ENCODE measurements at places on chromosomes 4 and X.
A peak's percentile ranks its signal among the peaks of the same experiment; 100 is the strongest.

- no peak for DNase-seq
Measured at GRCh38 chr4:169250796-169251195, 20.0 kb downstream of the SH3RF1 start.

DNA sequence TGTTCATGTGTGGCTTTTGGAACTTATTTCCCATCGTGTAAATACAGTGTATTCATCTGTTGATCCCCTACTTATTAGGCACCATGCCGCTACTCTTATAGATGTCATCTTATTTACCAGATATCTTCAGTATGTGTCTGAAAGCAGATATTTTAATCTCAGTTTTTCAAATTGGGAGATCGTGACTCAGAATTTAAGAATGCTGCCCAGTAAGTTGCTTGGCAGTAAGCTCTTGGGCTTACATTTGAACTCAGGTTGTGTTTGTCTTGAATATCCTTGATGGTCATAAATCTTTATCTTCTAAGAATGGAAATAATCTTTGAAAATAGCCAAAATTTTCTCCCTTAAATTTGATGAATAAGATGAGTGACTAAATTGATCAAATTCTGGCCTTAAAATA lies 45.9 kb upstream of the RPA4 start:
- DNase-seq = no peak

DNA sequence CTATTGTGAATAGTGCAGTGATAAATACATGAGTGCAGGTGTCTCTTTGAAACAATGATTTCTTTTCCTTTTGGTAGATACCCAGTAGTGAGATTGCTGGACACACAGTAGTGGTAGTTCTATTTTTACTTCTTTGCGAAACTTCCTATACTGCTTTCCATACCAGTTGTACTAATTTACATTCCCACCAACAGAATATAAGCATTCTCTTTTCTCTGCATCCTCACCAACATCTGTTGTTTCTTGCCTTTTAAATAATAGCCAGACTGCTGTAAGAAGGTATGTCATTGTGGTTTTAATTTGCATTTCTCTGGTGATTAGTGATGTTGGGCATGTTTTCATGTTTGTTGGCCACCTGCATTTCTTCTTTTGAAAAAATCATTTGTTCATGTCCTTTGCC lies 105.9 kb downstream of the COL4A6 start:
- DNase-seq = no peak

DNA sequence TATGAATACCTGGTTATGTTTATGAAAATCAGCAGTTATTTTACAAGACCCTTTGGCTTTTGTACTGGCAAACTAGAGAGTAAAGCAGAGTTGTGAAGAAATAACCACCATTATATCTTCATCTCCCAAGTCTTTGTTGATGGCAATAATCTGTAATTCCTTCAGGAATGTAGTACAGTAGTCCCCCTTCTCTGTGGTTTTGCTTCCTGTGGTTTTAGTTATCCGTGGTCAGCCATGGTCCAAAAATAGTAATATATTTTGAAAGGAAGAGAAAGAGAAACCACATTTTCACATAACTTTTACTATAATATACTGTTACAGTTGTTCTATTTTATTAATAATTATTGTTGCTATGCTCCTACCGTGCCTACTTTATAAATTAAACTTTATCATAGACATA lies 27.8 kb downstream of the BANK1 start:
- no peak for DNase-seq

- DNase-seq = peak; percentile 62
Measured at GRCh38 chr4:165873298-165874071, 448 bp downstream of the TLL1 start.

DNA sequence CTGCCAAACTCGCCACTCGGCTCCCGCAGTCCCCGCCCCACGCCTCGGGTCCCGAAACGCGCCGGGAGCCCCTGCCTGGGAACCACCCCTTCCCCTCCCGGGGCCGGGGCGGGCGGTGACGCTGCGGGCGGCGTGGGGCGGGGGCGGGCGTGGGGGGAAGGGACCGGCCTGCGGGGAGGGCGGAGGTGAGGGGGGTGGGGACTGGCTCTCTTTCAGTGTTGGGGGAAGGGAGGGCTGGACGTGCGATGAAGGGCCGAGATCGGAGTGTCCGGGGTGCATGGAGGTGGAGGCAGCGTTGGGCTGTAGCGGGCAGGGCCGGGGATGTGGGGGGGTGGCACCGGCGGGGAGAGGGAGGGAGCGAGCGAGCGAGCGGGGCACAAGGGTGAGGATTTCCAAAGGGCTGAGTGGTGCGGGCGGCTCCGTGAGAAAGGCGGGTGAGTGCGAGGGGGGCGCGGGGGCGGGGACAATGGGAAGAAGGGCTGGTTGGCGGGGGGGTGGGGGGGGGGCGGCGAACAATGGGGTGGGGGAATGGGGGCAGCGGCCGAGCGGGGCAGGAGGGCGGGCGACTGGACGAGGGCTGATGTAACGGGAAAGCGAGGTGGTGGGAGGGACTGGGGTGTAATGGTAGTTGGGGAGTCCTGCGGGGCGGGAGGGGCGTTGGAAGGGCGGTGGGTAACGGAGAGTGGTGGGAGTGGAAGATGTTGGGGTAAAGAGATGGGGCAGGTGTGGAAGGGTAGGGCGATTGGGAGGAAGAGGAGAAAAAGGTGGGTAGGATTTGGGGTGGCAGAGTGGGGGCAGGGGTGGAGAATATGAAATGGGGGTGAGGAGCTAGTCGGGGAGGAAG lies 578 bp downstream of the DCUN1D4 start:
- peak; percentile 79 for DNase-seq

GRCh38 chr4:116585246-116585645 lies 500.1 kb downstream of the TRAM1L1 start:
- no peak for DNase-seq

DNA sequence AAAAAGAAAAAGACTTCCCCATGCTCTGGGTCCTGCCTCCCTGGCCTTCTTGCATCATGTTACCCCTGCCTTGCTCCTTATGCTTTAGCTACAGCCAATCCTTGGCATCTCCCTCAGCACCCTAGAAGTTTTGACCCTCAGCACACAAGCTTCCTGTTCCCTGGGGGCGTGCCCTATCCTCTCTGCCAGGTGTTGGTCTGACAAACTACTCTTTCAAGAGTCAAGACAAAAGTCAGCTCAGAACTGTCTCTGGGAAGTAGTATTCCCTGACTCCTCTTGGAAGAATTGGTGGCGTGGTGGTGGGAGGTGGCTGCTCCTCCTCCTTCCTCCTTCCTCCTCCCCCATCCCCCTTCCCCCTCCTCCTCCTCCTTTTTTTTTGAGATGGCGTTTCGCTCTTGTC lies 41.0 kb downstream of the PRPS1 start:
- DNase-seq = no peak

GRCh38 chr4:157389741-157390140 lies 169.2 kb downstream of the GRIA2 start:
- no peak for DNase-seq

DNA sequence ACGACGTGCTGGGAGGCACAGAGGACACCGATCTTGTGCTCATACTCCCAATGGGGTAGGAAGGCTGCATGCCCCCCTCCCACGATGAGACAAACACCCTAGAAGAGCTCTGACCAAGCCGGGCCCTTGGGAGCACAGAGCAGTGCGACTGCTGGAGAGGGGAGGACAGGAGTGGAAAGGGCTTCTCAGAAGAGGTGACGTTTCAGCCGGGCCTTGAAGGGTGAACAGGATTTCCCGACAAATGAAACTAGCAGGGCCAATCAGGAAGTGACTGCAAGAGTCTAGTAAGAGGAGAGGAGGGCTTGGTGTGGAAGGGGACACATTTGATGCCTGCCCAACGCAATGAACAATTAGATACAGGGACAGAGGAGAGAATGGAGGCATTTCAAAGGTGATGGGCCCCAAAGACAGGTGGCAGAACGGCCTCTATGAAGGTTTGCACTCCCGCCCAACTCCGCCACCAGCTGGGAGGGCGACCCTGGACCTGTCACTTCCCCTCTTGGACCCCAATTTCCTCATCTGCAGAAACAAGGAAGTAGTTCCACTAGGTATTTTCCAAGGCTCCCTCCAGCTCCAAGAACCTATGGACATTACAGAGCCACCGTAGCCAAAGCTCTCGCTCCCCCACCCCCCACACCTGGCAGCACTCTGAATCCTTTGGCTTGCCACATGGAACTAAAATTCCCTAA lies 3.9 kb downstream of the HCFC1 start:
- DNase-seq = peak; percentile 22

DNA sequence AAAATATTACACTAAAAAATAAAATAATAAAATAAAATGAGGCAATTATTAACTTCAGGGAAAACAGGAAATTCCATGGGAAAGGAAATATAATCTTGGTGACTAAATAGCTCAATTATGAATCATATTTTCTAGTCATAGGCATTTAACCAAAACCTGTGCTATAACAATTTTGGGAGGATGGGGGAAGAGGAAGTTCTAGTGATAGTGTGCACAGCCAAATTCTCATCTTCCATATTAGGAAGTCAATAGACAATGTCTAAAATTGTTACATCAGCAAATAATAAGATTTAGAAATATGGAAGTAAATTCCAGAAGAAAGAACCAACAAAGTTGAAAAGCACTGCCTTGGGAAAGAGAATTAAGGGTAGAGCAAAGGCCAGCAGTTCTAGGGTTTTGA lies 2.8 kb downstream of the AWAT2 start:
- DNase-seq = no peak

DNA sequence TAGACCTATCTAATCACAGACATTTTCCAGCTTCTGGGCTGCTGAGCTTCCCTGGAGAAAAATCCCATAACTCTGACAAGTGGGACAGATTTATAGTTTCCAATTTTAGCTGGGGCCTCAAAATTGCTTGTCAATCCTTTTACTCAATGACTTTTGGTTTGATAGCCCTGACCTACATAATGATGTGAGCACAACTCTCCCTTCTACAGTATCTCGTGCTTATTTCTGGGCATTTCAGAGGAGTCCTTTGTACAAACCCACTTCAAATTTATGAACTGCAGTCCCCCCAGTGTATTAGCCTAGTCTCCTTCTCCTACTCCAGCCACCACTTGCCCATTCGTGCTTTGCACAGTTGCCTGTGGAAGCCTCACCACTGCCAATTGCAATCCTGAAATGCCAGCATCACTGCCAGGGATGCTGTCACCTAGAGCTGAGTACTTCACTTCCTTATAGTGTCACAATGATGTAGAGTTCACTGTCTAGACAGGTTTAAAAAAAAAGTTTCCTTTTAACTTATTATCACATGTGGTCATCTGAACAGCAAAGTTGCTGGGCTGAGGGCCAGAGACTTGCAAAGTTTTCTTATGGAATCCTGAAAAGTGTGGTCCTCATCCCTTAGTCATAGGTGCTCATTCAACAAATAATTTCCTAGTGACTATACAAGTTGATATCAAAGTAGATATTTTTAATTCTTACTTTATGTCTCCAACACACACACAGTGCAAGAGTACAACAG lies 21.2 kb downstream of the TRAM1L1 start:
- no peak for DNase-seq

GRCh38 chr4:70709611-70710205 lies 12.1 kb upstream of the RUFY3 start:
- DNase-seq = no peak

DNA sequence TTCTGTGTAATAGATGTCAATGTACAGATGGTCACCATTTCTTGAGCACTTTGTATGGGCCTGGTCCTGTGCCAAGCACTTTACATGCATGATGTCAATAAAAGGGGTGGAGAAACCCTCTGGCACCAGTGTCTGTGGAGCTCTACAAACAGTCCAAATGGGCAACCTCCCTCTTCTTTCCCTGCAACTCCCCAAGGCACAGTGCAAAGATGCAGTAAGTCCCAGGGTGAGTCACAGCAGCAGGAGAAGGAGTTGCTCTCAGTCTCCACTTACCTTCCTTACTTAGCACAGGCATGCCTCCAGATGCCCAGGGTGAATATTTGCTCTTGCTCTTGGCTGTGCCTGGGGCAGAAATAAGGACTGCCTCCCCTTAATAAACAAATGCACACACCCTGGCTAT lies 4.3 kb downstream of the OCIAD2 start:
- no peak for DNase-seq

DNA sequence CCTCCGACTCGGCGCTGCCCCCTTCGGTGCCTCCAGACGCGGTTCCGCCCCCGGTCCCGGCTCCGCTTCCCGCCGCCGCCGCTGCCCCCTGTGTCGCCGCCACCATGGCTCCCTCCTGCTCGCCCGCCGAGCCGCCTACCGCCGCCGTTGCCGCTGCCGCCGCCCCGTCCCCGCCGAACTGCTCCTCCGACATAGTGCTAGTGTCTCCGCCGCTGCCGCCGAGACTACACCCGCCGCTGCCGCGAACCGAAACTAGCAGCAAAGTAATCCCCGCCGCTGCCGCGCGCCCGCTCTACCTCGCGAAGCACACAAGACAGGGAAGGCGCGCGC lies 340 bp downstream of the HNRNPD start:
- DNase-seq = no peak

- DNase-seq = no peak
Measured at GRCh38 chrX:44157858-44158257, 184.7 kb upstream of the NDP start.

DNA sequence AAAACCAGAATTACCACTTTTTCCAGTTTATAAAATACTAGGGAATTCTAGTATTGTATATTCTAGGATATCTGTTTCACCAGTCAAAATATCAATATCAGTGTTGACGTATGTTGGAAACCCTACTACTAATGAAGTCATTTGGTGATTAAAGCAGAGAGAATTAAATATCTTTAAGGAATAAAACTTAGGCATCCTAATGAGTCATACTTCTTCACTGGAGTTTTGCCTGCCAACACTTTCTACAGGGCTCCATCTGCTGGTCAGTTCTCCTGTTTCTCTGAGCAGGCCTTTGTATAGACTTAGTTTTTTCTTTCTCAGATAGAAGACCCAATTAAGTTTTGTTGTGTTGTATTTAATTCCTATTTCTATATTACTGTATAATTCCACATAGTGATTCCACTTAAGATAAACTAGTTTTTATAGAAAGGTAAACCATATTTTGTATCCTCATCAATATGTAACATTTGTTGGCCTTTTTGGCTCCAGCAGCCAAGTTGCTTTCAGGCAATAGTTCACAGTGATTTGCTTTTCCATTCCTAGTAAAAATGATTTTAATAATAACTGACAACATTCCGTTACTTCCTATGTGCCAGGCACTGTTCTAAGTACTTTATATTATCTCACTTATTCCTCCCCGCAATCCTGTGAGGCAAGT lies 3.5 kb downstream of the AP1AR start:
- DNase-seq = peak; percentile 54

DNA sequence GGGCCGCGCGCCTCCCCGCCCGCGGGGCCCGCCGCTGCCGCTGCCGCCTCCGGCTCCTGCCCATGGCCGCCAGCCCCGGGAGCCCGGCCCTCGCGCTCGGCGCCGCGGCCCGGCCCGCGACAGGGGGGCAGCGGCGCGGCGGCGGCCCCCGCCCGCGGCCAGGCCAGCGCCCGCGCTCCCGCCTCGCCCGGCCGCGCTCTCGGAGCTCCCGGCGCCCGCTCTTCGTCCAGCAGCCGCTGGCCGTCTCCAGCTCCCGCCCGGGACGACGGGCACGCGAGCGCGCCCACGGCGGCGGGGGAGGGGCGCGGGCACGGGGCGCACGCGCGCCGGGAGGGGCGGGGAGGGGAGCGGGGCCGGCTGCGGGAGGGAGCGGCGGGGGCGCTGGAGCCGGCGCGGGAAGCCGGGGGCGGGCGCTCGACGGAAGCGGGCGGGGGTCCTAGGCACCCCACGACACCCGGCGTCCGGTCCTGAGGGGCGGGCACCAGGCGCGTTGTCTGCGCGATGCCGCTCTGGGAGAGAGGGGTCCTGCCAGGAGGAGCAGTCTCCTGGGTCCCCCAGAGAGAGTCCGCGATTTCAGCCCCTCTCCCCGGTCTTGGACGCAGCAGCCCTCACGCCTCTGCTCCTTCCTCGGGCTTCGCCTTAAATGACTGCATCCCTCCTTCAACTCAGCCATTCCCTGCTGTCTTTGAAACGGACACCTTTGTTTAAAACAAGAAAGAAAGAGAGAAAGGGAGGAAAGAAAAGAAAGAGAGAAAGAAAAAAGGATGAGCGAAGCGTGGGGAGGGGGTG lies 490 bp upstream of the PDZD4 start:
- DNase-seq = no peak

GRCh38 chr4:54058171-54058570 lies 6.2 kb downstream of the CHIC2 start:
- DNase-seq = no peak
